Suprapubic skin (tissue), 4 donors: ENCODE measurements at places on chromosomes 12 and 14. TPM values are rescaled to one million over a fixed set of nuclear protein-coding genes. Genes with fewer than 3 reads are reported as not detected.

- DNase-seq = no peak
Measured at GRCh38 chr14:20458031-20458789, 3.0 kb downstream of the PIP4P1 start.

Gene PIP4K2C
- 36.9 TPM for total RNA-seq

DNA sequence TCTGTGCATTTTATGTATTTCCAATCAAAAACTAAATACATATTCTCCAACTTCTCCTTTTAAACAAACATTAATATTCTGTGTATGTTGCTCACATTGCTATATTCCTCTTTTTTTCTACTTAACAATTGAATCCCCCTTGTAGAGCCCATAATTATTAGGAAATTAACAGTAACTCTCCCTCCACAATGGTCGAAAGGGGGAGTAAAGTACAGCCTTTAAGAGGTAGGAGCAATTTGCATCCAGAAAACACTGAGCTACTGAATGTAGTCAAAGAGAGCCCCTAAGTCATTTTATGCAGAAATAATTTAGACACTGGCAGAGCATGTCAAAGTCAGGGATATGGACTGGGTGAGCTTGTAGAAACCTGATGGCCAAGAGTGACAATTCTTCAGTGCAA lies 57.2 kb upstream of the SCN8A start:
- no peak for DNase-seq

DNA sequence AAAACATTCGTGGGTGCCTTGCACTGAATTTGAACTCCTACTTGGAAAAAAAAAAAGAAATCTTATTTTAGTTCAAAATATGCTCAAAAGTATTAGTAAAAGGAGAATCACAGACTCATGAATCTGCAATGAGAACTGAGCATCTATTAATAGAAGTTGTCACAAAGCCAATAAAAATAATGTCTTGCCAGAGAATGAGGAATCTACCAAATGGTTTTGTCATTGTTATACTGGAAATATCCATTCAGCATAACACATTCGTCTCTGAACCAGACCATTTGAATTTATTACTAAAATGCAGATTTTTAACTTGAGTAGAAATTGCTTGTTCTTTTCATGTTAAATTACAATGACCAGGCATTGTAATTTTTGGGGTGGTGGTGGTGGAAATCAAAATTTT lies 11.6 kb upstream of the PTPRB start:
- DNase-seq = no peak
